ENCODE measurements at places on chromosomes 11 and 22.

DNA sequence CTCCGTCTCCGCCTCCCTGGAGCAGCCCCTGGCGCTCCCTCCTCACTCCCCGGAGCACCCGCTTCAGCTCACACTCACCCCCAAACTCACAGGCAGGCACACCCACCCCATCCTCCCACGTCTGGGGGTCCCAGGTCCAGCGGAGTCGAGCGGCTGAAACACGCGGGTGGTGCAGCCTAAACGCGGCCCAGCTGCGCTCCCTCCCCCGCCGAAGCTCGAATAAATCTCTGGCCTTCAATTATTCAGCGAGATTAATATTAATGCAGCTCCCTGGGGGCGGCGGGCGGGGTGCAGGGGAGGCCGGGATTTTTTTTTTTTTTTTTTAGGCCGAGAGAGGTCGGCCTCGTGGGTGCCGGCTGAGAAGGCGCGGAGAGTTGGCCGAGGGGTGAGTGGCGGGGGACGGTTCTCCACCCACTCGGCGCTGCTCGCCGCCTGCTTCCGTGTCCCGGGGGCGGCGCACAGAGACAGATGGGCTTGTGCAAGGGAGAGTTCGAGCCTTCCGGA lies 524 bp upstream of the SLC1A2 start:
- DNase-seq: no peak

GRCh38 chr11:56048480-56048879 lies 21.0 kb downstream of the OR5AS1 start:
- DNase-seq: no peak

- no peak for DNase-seq
Measured at GRCh38 chr11:103528596-103528995, 419.4 kb downstream of the DYNC2H1 start.

DNA sequence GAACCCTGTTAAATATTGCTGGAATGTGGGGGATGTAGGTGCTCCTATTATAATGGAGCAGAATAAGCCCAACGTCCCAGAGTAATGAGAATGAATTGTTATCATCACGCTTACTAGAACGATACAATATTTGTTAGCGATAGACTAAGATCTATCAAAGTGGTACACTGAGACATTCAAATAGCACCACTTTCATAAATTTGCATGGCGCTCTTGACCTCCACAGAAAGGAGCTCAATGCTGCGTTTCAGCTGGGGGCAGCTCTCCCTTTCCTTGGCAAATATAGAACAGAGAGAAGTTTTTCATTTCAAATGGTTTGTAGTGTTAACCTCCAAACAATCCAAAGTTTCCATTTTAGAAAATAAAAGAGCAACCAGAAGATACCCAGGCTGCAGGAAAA lies 38.2 kb upstream of the BLID start:
- no peak for DNase-seq

DNA sequence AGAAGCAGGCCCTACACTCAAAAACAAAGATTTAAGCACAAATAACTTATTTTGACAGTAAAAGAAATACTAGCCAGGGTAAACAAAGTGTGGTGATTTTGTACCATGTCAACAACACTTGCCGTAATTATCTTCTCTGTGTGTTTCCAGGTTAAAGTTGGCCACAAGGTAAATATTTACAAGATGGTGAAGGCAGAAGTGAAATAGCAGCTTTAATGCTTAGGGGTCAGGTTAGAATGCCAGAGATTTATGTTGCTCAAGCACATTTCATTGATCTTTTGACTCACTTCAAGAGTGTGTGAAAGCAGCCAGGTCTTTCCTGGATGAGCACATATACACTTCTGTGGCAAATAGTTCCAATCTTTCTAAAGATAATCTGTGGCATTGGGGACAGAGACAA lies 270.2 kb upstream of the LUZP2 start:
- DNase-seq: no peak

GRCh38 chr11:34203377-34203871 lies 98.0 kb downstream of the NAT10 start:
- DNase-seq: no peak

DNA sequence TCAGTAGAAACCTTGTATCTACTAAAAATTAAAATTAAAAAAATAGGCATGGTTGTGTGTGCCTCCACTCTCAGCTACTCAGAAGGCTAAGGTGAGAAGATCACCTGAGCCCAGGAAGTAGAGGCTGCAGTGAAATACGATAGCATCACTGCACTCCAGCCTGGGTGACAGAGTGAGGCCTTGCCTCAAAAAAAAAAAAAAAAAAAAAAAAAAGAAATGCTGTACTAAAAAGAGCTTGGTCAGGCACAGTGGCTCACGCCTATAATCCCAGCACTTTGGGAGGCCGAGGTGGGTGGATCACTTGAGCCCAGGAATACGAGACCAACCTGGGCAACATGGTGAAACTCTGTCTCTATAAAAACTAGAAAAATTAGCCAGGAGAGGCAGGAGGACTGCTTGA lies 36.5 kb downstream of the SBF2 start:
- no peak for DNase-seq

DNA sequence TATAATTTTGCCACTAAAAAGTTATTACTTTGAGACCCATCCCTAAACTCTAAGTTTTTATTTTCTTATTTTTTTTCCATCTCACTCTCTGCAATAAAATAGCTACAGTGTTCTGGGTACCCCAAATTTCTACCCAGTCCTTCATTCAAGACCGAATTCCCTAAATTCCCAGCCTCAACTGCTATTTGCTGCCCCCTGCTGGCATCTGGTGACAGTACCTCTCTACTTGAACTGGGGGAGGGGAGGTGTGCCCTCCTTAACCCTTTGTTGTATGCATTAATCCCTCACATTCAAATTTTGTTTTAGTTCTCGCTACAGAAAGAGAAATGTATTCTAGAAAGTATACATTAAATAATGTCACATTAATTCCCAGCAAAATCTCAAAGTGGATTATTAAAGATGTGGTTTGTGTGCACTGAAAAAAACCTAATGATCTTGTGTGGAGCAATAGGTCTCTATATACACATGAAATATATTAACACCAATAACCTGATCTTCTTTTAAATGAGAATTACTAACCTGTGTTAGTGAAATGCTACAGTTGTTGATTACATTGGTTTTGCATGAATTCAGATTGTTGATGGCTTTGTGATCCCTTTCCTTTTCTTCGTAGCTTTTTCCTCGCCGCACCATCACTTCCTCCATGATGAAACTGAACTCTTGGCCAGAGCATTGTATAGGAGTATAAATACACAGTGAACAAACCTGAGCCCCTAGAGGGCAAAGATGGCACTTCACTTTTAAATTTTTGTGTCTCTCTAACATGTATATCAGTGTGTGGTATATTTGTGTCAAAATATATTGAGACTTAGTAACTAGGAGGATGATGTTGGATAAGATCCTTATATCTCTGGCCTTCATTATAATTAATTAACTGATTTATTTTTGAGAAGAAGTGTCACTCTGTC lies 590.0 kb downstream of the METTL15 start:
- DNase-seq: no peak

DNA sequence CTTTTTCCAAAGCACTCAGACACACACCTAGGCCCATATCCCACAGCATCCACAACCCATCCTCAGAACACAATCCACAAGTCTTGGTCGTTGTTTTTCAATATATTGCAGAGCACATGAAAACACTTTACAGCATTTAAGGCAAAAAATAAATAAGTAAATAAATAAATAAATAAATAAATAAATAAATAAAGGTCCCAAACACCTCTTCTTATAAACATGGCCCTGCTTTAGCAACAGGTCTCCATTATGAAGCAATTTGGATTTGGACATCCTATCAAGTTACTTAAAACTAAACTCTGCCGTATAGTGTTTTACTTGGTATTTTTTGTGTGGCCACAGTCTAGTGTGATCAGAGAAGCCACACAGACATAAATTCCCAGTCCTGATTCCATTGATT lies 10.7 kb upstream of the PLEKHA7 start:
- no peak for DNase-seq

- DNase-seq: no peak
Measured at GRCh38 chr11:118172356-118172755, 4.1 kb downstream of the SCN2B start.

GRCh38 chr11:35402751-35403660 lies 16.4 kb downstream of the SLC1A2 start:
- DNase-seq: no peak

DNA sequence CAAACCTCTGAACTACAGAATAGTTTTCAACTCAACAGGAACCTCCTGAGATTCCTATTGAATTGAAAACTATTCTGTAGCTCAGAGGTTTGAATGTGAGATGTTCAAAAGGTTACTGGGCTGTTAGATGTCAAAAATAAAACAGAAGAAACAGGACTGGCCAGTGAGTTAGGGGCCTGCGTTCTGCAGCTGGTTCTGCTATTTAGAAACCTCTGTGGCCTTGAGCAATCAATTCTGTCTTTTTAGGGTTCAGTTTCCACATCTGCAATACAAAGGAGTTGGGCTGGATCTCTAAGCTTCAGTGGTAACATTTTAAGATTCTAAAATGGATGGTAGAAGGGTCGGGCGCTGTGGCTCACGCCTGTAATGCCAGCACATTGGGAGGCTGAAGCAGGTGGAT lies 55.8 kb downstream of the CLMP start:
- DNase-seq: no peak

GRCh38 chr22:39556970-39557841 lies 13.3 kb upstream of the CACNA1I start:
- DNase-seq: peak; percentile 40

GRCh38 chr11:34356130-34356529 lies 1.7 kb downstream of the ABTB2 start:
- DNase-seq: no peak

DNA sequence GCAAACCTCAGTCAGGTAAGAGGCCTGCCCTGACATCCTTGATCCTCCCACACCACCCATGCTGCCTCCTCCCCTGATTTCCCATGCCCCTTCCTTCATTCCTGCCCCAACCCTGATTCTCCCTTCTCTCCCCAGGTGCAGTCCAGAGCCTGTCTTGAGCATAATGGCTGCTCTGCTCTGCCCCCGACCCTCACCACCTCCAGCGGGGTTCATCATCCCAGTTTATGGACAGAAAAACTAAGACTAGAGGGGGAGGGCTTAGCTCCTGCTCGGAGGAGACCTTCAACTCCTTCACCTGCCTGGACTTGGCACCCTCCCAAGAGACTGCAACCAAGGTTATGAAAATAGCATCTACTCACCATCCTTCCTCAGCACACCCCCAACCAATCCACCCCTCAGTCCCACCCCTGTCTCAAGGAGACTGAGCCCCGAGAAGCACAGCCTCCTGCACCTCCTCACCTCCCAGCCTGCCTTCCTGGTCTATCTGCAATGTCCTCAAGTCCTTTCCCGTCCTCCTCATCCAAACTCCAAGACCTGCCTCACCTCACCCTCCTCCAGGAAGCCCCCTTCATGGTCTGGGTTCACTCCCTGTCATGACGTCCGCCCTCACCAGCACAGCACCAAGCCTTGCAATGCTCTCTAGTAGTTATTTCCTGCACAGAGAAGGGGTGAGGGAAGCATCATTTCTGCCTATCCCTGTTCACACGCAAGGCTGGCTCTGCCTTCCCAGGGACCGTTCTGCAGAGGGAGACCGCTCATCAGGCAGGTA lies 103.1 kb downstream of the PDE2A start:
- DNase-seq: no peak

DNA sequence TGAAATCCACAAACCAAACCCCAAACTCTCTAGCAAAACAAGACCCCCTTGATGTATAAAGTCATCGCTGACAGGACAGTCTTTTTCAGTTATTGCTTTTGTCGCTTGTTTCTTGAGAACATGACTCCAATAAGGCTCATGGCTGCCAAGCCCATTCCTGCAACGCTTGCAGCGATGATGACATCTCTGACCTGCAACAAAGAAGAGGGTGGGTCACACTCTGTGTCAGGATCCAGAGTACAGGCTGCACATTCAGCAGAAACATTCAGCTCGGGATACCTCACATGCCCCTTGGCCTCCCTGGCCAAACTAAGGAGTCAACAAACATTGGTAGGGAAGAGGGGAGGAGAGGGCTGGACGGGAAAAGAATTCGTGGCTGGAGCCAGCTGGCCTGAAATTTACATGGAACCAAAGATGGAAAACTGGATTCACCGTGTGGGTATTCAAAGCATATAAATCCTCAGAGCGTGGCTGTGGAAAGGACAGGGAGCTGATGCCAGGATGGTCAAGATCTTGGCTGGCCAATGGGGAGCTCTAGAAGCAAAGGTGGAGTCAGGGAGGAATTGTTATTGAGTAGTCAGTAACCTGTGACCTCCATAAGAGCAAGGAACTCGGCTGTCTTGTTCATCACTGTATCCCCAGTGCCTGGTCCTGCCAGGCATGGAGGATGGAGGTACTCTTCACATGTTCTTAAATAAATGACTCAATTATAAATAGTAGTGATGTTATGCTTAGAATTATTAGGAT lies 11.8 kb upstream of the PLAAT2 start:
- no peak for DNase-seq

- DNase-seq: no peak
Measured at GRCh38 chr11:29320196-29320595, 696.6 kb downstream of the KCNA4 start.

DNA sequence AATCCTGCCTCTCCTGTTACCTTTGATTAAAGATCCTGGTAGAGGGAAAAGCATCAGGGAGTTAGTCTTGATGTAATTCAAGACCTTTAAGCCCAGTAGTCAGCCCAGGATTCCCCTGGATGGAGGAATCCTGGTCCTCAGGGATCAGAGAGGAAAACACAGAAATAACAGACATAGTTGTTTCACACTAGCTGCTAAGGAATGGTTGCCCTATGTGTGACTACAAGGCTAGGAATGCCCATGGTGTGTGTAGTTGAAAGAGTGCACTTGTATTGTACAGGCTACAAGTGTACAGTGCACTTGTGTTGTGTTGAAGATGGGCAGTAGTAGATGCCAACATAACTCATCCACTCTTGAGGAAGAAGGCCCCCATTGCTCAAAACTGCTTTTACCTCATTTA lies 226.8 kb downstream of the AASDHPPT start:
- DNase-seq: no peak

DNA sequence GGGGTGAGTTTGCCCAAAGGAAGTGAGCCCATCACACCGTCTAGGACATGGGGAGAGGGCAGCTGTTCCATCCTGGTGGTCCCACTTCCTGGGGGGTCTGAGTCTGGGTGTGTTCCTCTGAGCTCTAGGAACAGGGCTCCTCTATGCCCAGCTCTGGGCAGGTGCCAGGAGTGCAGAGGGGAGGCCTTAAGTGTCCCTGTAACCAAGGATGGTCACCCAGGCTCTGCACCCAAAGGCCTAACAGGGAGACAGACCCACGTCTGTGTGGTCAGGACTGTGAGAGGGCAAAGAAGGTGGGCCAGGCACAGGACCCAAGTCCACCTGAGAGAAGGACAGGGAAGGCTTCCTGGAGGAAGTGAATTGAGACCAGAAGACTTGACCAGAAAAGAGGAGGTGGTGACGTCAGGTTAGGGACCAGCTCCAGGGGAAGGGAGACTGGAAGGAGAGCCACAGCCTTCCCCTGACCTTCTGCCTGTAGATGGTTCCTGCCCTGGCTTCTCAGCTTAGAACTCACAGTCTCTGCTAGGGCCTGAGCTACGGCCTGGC lies 11.3 kb upstream of the TCF20 start:
- DNase-seq: no peak

- no peak for DNase-seq
Measured at GRCh38 chr22:43319661-43320486, 23.3 kb downstream of the SCUBE1 start.

- DNase-seq: no peak
Measured at GRCh38 chr11:16787035-16787742, 48.7 kb downstream of the C11orf58 start.
